Glomerular endothelial cell (primary cell): ENCODE measurements at places on chromosomes 12 and 14.

DNA sequence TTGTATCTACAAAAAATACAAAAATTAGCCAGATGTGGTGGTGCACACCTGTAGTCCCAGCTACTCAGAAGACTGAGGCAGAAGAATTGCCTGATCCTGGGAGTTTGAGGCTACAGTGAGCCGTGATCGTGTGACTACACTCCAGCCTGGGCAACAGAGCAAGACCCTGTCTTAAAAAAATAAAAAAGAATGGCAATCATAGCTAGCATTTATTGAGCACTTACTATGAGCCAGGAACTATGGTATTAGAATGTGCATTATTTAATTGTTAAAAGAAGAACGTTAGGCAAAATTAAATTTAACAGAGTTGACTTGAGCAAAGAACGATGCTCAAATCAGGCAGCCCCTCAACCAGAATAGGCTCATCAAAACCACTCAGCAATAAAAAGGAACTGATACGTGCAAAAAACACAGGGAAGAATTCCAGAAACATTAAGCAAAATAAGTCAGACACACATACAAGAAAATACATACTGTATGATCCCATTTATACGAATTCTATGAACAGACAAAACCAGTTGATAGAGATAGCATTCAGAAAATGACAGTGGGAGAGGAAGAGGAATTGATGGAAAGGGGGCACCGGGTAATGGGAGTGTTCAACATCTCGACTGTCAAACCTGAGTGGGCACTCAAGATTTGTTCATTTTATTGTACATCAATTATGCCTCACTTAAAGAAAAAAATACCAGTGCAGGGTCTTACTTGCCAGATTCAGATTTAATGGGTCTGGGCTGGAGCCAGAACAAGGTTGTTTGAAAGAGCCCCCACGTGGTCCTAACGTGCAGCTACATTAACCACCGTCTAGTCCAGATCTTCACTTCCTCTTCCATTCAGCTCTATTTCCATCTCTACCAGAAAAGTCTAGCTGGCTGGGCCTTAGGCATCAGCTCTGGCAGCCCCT lies 8.0 kb downstream of the SCNN1A start:
- DNase-seq = no peak

GRCh38 chr12:69343357-69343756 lies 4.8 kb upstream of the LYZ start:
- no peak for DNase-seq

GRCh38 chr14:22570132-22570949 lies 18.7 kb downstream of the DAD1 start:
- no peak for DNase-seq

GRCh38 chr14:76953311-76953945 lies 75.1 kb downstream of the IRF2BPL start:
- DNase-seq = no peak

DNA sequence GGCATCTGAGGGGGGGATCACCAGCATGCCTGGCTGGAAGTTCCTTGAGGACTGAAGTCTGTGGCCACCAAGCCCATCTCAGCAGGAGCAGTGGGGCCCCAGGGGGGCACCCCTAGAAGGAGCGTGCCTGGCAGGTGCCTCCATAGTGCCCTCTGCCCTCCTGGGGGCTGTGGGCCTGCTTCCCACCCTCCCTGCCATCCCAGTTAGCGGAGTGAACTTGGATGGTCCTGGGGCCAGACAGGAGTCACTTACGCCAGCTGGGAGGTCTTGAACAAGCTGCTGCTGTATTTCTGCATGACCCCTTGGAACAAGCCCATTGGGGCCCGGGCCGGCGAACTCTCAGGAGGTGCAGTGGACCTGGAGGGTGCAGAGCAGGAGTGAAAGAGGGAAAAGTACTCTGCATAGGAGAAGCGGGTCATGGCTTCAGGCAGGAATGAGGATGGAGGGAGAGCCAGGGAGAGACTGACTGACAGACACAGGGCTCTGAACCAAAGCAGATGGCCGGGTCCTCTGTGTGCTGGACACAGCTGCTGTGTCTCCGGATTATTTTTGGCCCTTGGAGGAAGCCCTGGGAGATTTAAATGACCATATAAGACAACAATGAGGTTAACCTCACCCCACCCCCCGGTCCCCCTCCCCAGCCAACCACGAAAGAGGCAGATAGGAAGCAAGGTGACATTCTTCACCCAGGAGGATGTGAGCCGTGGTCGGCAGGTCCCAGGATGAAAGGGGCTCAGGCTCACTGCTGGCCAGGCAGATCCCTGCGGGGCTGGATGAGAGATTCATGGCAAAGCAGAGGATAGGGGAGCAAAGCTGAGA lies 19.6 kb downstream of the ASB2 start:
- DNase-seq = no peak

DNA sequence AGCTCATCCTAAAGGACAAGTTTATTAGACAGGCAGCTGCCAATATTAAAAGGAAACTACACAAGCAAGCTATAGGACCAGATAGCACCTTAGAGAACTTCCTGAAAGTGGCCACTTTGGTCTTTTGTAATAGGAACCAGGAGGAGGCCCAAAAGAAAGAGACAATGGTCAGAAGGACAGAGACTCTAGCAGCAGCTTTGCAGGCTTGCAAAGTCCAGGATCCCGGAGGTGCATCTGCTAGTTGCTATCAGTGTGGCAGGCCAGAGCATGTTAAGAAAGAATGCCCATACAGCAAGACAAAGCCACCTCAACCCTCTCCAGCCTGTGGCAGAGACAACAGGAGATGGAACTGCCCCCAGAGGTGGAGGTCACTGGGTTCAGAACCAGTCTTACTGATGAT lies 23.4 kb downstream of the APOBEC1 start:
- no peak for DNase-seq

GRCh38 chr14:104190396-104191000 lies 52.1 kb downstream of the KIF26A start:
- no peak for DNase-seq

DNA sequence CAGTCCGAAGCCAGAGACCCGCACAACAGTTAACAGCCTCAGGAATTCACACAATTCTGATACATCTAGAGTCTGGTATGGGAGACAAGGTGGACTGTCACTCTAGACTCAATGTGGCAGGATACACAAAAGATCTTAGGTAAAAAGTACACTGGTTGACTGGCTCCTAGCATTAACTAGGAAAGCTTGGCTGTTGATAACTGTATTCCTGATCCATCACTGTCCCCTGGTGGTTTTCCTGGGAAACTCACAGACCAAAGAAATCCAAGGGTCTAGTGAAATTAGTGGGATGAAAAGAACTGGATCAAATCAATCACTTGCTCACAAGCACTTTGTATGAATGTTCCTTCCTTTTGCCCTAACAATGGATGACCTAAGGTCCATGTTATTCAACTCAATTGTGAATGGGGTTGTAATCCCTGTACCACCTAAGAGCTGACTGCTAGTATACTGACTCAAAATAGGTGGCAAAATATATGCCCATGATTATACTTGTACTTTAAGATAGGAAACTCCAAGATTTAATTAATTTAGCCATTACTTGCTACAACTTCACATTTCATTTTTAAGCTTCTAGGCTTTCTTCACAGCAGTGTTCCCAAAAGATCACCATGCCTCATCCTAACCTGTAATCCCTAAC lies 14.0 kb downstream of the NPC2 start:
- peak; percentile 48 for DNase-seq

DNA sequence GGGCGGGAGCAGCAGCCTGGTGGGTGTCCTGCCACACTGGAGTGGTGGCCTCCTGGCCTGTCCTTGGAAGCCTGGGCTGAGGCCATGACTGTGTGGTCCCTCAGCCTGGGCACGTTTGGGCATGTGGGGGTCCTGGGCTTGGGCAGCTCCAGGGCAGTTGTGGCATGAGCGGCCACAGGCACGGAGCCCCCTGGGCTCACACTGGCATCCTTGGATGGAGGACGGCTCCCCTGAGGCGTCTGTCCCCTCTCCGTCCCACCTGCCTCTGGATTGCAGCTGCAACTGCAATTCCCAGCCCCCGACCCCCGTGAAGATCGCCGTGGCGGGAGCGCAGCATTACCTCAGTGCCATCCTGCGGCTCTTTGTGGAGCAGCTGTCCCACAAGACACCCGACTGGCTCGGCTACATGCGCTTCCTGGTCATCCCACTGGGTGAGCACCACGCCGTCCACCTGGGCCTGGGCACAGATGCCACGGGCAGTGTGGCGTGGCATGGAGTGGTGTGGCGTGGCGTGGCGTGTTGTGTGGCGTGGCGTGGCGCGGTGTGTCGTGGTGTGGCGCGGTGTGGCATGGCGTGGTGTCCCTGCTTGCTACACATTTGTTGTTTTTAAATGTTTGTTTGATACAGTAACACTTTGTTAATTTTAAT lies 15.1 kb upstream of the TEX22 start:
- no peak for DNase-seq

- DNase-seq = no peak
Measured at GRCh38 chr14:105498430-105499255, 7.6 kb downstream of the TEDC1 start.

- no peak for DNase-seq
Measured at GRCh38 chr12:108477055-108477880, 37.8 kb upstream of the FICD start.

DNA sequence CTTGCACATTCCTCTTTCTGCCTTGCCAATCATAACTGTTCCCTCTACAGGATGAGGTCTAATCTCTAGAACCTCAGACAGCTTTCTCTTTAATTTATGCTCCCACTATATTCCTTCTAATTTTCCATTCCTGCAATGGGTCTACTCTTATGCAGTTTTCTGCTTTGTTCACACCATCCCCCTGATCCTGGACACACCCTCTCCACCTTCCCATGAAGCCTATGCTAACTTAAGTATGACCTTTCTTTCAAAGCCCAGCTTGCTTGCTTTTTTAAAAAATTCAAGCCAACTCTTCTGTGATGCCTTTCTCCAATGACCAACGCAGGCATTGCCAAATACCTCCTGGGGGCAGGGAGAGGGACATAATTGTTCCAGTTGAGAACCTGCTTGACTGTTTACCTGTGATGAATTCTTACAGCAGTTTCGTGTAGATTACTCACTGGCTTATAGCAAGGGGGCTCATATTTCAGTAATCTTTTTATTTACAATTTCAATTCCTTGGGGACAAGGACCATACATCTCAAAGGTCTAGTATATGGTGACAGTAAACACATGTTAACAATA lies 7.8 kb downstream of the SLC38A1 start:
- no peak for DNase-seq

- DNase-seq = peak; percentile 55
Measured at GRCh38 chr14:74922752-74923401, at the start of gene RPS6KL1. Gene RPS6KL1 (minus strand): TSS chr14:74923260. CDS start chr14:74921541, 1,719 bp downstream.

DNA sequence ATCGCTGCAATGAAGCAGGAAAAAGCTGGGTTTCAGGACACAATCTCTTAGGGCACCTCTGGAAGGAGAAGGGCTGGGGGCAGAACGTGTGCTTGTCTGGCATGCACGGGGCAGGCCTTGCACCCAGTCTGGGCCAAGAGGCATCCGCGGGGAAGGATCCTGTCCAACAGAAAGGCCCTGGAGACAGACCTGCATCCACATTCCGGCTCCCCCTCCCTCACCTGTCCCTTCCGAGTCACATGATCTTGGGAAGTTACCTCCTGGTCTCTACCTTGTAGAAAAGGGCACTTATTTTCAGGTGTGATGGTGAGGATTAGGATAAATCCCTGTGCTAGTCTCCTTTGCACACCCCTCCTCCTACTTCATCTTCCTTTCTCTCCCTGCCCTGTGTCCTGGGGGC lies 25.4 kb downstream of the CLMN start:
- DNase-seq = no peak

DNA sequence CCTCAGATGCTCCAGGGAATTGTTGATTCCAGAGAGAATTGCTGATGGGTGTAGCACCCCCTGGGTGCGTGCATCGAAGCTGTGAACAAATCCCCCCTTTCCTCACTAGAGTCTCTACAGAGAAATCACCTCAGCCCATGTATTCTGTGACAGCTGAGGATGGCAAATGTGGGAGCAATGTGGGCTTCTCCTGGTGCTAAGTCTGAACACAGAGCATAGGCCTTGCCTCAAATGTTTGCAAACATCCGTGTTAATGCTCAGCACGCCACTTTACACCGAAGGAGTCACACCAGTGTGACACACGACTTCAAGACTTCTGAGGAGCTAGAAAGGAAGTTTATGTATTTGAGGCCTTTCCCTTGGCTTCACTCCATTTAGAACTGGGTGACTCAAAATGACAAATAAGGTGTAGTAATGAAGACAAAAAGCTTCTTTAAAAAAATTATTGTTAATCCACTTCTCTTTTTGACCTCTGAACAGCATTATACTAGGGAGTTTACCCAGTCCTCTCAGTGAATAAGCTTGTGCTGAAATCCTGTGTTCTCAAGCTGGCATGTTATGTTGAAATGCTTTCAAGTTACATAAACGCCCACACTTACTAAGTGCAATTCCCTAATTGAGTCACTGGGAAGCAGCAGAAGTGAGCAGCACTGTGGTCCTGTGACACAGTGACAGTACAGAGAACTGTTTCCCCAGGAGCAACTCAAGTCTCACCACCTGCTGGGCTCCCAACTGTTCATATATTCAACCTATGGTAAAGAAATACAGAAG lies 92.9 kb downstream of the FAR2 start:
- no peak for DNase-seq

DNA sequence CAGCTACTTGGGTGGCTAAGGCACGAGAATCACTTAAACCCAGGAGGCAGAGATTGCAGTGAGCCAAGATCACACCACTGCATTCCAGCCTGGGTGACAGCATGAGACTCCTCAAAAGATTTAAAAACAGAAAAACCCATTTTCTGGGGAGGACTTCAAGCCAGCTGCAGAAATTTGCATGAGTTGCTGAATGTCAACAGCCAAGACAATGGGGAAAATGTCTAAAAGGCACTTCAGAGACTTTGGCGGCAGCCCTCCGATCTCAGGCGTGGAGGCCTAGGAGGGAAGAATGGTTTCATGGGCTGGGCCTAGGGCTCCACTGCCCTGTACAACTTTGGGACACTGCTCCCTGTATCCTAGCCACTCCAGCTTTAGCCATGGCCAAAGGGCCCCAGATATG lies 177.8 kb upstream of the C14orf180 start:
- no peak for DNase-seq

DNA sequence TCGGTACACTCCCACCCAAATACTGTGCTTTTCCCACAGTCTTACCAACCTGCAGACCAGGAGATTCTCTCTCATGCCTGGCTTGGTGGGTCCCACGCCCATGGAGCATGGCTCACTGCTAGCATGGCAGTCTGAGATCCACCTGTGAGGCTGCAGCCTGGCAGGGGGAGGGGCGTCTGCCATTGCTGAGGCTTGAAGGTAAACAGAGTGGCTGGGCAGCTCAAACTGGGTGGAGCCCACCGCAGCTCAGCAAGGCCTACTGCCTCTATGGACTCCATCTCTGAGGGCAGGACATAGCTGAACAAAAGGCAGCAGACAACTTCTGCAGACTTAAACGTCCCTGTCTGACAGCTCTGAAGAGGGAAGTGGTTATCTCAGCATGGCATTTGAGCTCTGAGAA lies 93.2 kb downstream of the FOXA1 start:
- no peak for DNase-seq
